Muscle of leg (tissue), 16 donors: ENCODE measurements at places on chromosomes 12 and 14.

DNA sequence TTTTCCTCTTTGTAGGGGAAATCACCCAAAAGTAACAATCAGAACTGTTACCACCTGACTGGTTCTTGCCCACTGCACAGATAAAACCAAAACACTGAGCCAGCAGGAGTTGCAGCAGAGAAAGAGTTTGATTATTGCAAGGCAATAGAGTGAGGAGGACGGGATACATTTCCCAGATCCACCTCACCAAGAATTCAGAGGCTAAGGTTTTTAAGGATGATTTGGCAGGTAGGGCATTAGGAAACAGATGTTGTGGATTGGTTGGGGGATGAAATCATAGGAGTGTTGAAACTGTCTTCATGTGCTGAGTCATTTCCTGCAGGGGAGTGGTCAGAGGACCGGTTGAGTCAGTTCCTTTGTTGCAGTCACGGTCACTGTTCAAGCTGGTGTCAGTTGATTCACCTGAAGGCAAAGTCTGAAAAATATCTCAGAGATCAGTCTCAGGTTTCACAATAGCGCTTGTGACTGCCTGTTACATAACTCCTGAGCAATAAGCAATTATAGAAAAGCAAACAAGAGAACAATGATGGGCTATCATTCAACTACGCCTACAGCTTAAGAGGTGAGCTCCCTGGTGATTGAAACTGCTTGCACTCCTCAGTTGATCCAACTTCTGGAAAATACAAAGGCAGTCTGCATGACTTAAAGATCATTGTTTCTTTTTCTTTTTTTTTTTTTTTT lies 20.3 kb upstream of the AMN1 start:
- DNase-seq: peak; percentile 38

GRCh38 chr12:80565271-80565670 lies 121.2 kb downstream of the PTPRQ start:
- DNase-seq: peak; percentile 86

GRCh38 chr12:111170543-111170942 lies 198.4 kb downstream of the PHETA1 start:
- DNase-seq: peak; percentile 76

DNA sequence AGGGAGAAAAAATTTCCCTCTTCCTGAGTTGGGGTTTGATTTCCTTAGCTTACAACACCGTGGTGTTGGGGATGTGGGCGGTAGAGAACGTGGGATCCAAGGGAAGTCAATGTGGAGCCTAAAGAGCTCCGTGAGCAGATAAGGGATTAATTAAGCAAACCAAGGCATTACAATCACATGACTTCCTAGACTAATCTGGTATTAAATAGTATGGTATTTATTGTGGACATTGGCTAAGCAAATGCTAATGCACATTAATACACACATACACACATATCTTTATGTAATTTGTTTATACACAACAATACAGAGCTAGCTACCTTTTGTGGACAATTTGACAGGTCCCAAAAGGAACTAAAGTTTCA lies 791 bp upstream of the RNF41 start:
- no peak for DNase-seq

DNA sequence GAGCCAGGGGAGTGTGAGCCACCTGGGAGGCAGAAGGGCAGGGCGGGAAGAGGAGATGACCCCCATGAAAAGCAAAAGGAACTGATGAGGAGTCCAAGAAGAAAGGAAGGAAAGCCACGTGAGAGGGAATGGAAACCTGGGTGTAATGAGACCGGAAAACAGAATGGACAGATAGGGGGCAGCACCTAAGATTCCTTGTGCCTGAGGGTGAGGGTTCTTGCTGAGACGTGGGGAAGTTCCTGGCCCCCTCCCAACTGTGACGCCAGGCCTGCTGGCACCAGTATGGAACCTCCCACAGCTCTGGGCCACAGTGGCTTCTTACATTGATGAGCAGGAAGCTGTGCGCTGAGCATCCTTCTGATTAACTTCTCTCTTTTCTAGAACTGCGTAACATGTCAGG lies 30.8 kb downstream of the TTC7B start:
- peak; percentile 46 for DNase-seq

DNA sequence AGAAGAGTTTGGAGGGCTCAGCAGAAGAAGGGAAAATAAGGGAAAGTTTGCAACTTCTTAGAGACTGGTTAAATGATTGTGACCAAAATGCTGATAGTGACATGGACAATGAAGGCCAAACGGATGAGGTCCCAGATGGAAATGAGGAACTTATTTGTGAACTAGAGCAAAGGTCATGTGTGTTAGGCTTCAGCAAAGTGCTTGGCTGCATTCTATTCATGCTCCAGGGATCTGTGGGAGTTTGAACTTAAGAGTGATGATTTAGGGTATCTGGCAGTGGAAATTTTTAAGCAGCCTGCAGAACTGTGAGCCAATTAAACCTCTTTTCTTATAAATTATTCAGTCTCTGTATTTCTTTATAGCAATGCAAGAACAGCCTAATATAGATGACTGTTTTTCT lies 88.9 kb upstream of the ARHGAP5 start:
- peak; percentile 41 for DNase-seq

- DNase-seq: no peak
These were observed 27.0 kb downstream of the DHRS2 start for GRCh38 chr14:23663127-23663526.

DNA sequence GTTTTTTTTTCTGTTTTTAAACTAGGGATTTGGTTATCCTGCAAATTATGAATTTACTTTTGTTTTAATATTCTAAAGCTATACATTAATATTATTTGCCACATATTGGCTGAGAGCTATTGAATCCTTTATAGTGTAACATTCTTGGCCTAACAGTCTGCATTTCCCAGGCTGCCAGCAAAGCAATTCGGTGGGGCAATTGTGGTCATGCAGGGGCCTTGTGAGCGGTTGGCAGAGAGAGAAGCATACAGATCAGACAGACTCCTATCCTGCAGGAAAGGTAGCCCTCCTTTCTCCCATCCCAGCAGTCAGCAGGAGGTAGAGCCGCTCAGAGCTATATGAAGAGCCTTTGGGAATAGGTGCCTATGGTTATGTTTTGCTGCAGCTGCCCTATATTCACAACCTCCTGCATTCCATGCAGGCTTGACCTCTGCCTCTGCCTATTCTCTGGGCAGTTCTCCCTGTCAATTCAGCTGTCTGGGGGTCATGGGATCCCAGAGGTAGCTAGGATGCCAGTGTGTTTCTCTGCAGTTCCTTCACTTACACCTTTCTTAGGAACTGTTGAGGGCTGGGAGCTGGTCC lies 144.7 kb downstream of the GPHN start:
- DNase-seq: no peak

DNA sequence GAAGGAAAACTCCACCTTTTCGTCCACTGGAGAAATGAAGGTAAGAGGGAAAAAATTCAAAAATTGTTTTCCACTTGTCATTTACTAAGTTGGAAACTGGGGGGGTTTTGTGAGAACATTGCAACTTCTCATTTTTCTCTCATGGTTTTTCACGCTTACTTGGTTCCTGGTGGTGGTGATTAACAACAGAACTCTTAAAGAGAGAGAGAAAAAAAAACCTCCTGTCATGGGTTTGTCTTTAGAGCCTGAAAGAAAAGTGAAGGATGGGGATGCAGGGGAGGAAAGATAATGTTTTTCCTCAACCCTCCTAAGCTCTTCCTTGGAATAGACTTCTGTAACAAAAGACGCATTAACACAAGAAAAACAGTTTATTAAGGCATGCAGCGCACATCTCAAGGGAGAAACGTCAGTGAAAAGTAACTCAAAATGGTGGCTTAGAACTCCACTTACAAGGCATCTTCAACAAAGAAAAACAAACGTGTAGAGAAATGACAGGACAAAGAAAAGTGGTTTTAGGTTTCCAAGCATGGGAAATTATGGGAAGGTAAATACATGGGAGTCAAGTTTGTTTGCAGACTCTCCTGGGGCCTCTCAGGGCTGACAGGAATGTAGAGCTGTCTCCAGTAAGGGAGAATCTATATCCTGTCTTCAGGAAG lies 81.9 kb upstream of the ATF7IP start:
- peak; percentile 27 for DNase-seq

GRCh38 chr12:28351414-28351813 lies 161.2 kb downstream of the CCDC91 start:
- DNase-seq: no peak

DNA sequence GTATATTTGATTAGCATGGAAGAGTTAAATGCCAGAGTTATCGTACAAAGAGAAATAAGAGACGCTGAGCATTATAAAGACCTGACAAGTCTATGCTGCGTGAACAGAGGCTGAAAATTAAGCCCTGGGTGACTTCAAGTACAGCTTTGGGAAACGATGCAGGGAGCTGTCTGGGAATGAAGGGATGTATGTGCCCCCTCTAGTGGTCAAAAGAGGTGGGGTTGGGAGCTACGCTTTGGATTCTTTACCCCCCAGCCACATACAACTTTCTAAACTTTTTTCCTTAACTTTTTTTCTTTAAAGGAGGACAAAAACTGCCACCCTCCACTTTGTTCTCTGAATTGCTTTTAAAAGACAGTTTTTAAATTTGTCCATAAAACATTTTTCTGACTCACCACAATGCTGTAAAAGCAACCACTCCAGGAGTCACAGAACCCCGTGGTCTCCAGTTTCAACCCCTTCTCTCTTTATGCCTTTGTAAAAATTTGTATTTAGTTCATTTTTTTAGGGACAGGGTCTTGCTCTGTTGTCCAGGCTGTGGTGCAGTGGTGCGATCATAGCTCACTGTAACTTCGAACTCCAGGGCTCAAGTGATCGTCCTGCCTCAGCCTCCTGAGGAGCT lies 59.4 kb downstream of the ZNF664 start:
- DNase-seq: peak; percentile 76

- DNase-seq: no peak
These were observed 1.8 kb upstream of the CHST11 start for GRCh38 chr12:104454997-104455396.

DNA sequence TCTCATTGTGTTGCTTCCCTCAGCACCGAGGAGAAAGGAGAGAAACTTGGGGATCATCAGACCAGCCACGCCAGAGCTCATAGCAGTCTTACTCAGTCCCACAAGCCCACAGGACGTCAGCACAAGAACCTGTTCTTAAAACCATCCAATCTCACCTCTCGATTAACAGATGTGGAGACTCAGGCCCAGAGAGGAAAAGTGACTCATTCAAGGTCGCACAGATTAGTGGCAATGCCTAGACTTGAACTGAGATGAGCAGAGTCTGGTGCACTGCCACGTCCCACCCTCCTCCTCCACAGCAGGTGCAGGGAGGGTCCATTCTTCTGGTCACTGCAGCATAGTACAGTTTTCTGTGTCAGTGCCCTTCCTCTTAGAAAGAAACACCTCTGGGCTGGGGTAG lies 154.9 kb upstream of the PZP start:
- DNase-seq: no peak

DNA sequence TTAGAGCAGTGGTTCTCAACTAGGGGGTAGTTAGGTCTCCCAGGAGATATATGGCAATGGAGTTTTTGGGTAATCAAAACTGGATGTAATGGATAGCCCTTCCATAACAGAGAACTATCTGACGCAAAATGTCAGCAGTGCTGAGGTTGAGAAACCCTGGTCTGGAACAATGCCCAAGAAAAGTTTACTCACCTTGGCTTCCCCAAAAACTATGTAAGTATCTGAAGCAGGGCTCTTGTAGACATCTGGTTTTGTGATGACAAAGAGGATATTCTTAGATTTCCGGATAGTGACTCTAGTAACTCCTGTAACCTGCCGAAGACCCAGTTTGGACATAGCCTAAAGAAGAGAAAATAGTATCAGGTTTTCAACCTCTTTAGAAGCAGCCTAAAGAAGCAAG lies 11.8 kb downstream of the NACA start:
- no peak for DNase-seq

DNA sequence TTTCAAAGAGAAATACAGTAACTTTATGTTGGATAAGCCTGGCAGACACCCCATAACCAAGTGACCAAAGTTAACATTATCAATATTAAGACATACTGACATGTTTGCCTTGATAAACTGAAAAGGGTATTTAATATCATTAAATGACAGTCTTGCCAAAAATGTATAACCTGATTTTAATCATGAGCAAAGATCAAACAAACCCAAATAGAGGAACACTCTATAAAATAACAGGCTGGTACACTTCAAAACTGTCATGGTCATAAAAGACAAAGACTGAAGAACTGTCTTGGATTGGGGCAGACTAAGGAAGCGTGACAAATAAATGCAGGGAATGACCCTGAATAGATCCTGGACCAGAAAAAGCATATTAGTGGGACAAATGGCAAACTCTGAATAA lies 64.0 kb downstream of the AKAP6 start:
- no peak for DNase-seq

- no peak for DNase-seq
These were observed 19.9 kb downstream of the ETV6 start for GRCh38 chr12:11669348-11669747.
